ENCODE measurements at places on chromosomes 1 and 21. TPM values are rescaled to one million over a fixed set of nuclear protein-coding genes. Genes with fewer than 3 reads are reported as not detected.

- peaks cover 7% of the 10 kb centered on the region for H3K27me3 ChIP-seq
- no peak overlapping the region for H3K27ac ChIP-seq
- H3K4me1 ChIP-seq: no peaks in the 10 kb centered on the region
- DNase-seq: no peak
These were observed 25.7 kb downstream of the AADACL4 start for GRCh38 chr1:12669529-12670068.

- H3K27me3 ChIP-seq: no peaks in the 10 kb centered on the region
- H3K27ac ChIP-seq: no peak overlapping the region
- DNase-seq: no peak
- no peaks in the 10 kb centered on the region for H3K36me3 ChIP-seq
- H3K4me3 ChIP-seq: no peak overlapping the region
These were observed 60.6 kb downstream of the NFIA start for GRCh38 chr1:61142726-61143500.

DNA sequence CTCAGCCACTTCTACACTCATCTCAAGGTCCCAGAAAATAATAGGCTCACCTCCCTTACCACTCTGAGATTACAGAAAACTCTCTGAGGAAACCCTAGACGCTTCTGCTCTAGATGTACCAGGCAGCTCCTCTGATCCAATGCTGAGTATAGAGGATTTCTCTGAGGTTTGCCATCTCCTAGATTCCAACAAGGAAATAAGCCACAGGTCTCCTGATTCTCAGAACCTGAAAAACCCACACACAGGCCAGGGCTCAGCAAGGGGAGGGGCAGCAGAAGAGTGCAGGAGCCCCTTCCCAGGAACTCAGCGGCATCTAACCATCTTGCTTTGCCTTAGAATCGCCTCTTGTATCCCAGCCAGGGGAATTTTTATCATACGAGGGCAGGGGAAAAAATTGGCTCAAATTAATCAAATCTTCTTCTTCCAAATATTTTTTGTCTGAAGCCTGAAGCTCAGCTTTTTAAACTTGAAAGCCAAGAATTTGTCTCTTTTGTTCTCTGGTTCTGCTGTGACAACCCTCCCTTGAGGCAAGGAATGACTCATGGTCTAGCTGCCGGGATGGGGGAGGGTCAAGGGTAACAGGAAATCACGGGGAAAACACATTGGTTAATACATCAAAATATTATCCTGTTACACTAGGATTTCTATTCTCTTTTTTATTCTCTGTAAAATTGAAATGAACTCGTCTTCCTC, 30.8 kb downstream of the GORAB start:
- H3K36me3 ChIP-seq: no peaks in the 10 kb centered on the region
- peak; percentile 15 for DNase-seq
- peaks cover 9% of the 10 kb centered on the region for H3K4me1 ChIP-seq
- no peaks in the 10 kb centered on the region for H3K27me3 ChIP-seq

DNA sequence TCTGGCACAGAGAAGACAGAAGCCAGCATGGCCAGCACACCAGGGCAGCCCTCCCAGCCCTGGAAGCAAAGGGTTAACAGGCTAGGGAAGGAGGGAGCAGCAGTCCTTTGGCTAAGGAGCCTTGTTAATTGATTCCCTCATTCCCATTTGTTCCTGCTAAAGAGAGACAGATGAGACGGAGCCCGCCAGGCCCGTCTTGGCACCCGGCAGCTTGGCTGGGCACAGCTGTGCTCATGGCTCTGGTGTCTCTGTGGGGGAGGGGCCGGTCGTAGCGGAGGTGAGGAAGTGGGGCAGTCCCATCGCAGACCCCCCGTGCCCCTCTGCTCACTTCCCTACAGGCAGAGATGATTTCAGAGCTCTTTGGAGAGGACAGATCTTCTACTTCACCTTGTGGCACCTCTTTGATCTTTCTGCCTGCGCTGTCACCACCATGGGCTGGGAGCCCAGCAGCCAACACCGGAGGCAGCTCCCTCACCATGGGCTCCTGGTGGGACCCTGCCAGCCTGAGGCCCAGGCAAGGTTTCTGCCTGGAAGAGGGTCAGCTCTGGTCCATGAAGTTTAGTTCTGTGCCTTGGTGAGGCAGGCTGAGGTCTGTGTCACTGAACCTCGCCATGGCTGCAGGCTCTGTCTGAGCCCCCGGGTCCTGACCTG, 38.0 kb downstream of the FOXO6 start:
- no peak overlapping the region for H3K27ac ChIP-seq
- H3K27me3 ChIP-seq: no peaks in the 10 kb centered on the region
- DNase-seq: no peak

- peak overlapping the region; percentile 94 for H3K4me3 ChIP-seq
- peak overlapping the region; percentile 72 for H3K27ac ChIP-seq
- no peak for DNase-seq
- no peaks in the 10 kb centered on the region for H3K36me3 ChIP-seq
- H3K4me1 ChIP-seq: peaks cover 17% of the 10 kb centered on the region
These were observed 703 bp downstream of the PUM1 start for GRCh38 chr1:31064718-31065309.

DNA sequence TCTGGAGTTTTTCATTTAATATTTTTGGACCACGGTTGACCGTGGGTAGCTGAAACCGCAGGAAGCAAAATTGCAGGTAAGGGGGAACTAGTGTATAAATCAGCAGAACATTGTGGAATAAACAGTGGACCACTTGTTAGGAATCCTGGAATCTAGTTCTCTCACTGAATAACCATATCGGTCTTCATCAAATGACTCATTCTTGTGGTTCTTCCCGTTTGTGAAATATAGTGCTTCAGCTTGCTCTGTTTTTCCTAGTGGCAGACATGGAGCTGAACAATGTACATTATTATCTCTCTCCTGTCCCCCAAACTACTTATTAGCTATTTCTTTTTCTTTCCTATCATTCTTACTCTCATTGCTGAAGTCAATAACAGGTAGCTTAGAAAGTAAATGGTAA, 61.9 kb downstream of the HSPA13 start:
- DNase-seq: no peak
- H3K4me3 ChIP-seq: no peak overlapping the region
- H3K27me3 ChIP-seq: no peaks in the 10 kb centered on the region
- H3K4me1 ChIP-seq: no peaks in the 10 kb centered on the region

- H3K4me3 ChIP-seq: no peak overlapping the region
- H3K36me3 ChIP-seq: no peaks in the 10 kb centered on the region
- H3K27me3 ChIP-seq: no peaks in the 10 kb centered on the region
- DNase-seq: no peak
- H3K27ac ChIP-seq: no peak overlapping the region
These were observed 150.1 kb upstream of the IVNS1ABP start for GRCh38 chr1:185467122-185467521.

DNA sequence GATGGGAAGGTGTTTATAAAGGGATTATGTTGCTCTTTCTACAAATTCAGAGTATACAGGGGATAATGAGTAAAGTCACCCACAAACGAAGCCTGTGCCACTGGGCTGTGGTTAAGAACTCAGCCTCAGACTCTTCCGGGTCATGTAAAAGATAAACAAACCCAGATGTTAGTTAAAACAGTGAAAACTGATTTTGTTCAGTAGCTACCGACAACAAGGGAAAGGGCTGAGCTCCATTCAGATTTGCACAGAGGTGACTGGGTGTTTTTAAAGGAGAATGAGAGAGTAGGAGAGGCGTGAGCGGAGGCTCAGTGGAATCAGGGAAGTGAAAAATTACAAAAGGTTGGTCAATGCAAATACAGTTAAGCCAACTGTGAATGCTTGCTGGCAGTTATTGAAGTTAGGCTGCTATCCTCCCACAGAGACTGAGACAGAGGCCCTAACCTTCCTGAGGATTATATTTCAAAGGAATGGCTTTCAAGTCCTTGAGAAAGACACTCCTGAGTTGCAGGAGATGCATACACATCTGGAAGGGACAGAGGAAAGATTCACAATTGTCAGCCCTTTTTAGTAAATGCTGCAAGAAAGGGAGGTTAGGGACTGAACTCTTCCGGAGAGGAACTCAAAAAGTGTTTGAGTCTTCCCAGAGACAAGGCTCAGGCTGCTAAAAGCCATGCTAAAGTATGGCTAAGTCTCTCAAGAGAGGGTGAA, 29.9 kb upstream of the SAMD13 start:
- no peak for DNase-seq
- H3K4me3 ChIP-seq: peak overlapping the region; percentile 2
- H3K27me3 ChIP-seq: no peaks in the 10 kb centered on the region
- H3K36me3 ChIP-seq: no peaks in the 10 kb centered on the region
- peaks cover 48% of the 10 kb centered on the region for H3K4me1 ChIP-seq
- H3K27ac ChIP-seq: peak overlapping the region; percentile 89

DNA sequence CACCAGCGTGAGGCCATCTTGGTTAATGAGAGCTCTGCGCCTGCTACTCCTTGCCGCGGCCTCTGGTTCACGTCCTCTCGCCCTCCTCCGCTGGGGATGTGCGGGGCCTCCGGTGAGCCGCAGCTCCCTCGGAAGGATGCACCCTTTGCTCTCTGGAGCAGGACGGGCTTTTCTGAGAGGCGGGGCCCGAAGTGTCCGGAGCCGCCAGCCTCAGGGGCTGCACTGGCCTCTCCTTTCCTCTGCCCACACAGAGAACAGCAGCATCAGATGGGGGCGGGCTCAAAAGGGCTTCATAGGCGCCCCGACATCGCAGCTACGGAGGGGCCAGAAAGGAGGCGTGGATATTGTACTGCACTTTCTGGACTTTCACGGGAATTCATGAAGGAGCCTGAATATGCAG, 284.7 kb downstream of the CAMTA1 start:
- H3K36me3 ChIP-seq: no peaks in the 10 kb centered on the region
- H3K4me1 ChIP-seq: 0 out of 2 replicates have a peak, but pooled peaks cover 4% of the 10 kb centered on the region
- no peak for DNase-seq
- no peak overlapping the region for H3K4me3 ChIP-seq
- no peak overlapping the region for H3K27ac ChIP-seq

GRCh38 chr21:42245331-42246193, 26.6 kb downstream of the ABCG1 start:
- H3K4me1 ChIP-seq: no peaks in the 10 kb centered on the region
- H3K4me3 ChIP-seq: no peak overlapping the region
- no peaks in the 10 kb centered on the region for H3K27me3 ChIP-seq
- H3K27ac ChIP-seq: no peak overlapping the region
- DNase-seq: no peak

GRCh38 chr1:84504580-84505492, 1.4 kb upstream of the SPATA1 start:
- H3K4me3 ChIP-seq: peak overlapping the region; percentile 85
- peaks cover 11% of the 10 kb centered on the region for H3K36me3 ChIP-seq
- H3K27ac ChIP-seq: peak overlapping the region; percentile 83
- no peaks in the 10 kb centered on the region for H3K27me3 ChIP-seq
- no peak for DNase-seq

- H3K27ac ChIP-seq: no peak overlapping the region
- H3K4me1 ChIP-seq: no peaks in the 10 kb centered on the region
- no peaks in the 10 kb centered on the region for H3K27me3 ChIP-seq
- H3K36me3 ChIP-seq: no peaks in the 10 kb centered on the region
These were observed 3.4 kb downstream of the FAM43B start for GRCh38 chr1:20555758-20556120.

DNA sequence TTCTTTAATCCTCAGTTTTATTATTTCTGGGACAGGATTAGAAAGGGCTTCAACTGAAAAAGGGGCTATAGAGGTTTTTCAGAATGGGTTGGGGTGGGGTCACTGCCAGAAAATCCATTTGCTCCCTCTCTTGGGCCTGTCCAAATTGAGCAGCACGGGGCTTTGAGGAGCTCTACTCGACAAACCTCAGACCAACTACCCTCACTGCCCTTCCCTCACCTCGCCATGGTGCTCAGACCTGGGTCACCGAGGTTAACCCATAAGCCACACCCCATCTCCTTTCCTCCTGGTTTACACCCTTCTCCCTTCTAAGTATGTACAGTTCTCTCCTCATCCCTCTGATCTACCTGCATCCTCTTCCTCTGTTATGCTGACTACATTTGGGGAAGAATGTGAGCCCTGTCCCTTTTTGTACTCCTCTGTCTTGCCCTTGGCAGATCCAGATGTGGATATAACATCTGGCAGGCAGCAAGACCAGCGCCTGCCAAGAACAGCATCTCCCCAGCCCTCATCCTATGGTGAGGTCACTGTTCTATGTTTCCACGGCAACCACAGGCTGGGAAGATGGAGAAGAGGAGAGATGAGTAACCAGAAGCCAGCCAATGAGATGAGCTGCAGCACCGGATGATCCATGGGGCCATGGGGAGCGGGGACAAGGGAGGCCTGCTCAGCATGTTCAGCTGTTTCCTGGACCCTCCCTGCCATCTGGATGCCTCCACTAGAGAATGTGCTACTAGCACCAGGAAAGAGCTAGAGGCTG, 3.7 kb upstream of the FABP3 start:
- no peaks in the 10 kb centered on the region for H3K4me1 ChIP-seq
- H3K27ac ChIP-seq: no peak overlapping the region
- H3K4me3 ChIP-seq: no peak overlapping the region
- H3K36me3 ChIP-seq: no peaks in the 10 kb centered on the region

DNA sequence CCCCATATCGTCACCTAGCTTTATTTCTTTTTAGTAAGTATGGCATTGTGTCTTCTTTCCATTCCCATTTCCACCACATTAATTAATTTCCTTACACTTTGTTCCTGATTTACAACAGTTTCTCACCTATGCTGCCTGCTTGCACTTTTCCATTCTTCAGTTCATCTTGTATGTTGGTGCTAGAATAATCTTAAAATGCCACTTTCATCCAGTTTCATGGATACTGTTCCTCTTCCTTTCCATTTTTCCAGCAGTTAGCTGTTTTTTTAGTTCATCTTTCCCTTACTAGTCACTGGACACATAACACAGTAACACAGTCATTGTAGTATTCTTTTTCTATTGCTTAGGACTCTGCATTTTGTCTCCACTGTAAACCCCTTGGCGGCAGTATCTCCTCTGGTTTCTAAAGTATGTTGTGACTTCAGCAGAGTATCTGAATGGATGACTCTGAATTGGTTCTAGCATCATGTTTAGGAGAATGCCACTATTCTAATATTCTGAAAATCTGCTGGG, 2.1 kb downstream of the CDC7 start:
- H3K4me3 ChIP-seq: peak overlapping the region; percentile 61
- H3K27ac ChIP-seq: no peak overlapping the region
- H3K27me3 ChIP-seq: no peaks in the 10 kb centered on the region
- peaks cover 27% of the 10 kb centered on the region for H3K4me1 ChIP-seq

AMIGO1 gene
- total RNA-seq: 0.10 TPM

WNT3A gene
- 3.7 TPM for total RNA-seq

SFN gene
- 245 TPM for total RNA-seq

CR1L gene
- total RNA-seq: 0.15 TPM
